ENCODE measurements at places on chromosomes 16 and 17.

GRCh38 chr17:8708025-8708461 is 36.6 kb downstream of the CCDC42 start:
- no peak for ATAC-seq

- ATAC-seq = no peak
Measured at GRCh38 chr17:80964544-80964856, 27.1 kb upstream of the CHMP6 start.

GRCh38 chr17:41657176-41657754 is 31.4 kb upstream of the EIF1 start:
- ATAC-seq = no peak

- peak; percentile 4 for ATAC-seq
Measured at GRCh38 chr17:44353672-44354331, 8.7 kb downstream of the GRN start.

DNA sequence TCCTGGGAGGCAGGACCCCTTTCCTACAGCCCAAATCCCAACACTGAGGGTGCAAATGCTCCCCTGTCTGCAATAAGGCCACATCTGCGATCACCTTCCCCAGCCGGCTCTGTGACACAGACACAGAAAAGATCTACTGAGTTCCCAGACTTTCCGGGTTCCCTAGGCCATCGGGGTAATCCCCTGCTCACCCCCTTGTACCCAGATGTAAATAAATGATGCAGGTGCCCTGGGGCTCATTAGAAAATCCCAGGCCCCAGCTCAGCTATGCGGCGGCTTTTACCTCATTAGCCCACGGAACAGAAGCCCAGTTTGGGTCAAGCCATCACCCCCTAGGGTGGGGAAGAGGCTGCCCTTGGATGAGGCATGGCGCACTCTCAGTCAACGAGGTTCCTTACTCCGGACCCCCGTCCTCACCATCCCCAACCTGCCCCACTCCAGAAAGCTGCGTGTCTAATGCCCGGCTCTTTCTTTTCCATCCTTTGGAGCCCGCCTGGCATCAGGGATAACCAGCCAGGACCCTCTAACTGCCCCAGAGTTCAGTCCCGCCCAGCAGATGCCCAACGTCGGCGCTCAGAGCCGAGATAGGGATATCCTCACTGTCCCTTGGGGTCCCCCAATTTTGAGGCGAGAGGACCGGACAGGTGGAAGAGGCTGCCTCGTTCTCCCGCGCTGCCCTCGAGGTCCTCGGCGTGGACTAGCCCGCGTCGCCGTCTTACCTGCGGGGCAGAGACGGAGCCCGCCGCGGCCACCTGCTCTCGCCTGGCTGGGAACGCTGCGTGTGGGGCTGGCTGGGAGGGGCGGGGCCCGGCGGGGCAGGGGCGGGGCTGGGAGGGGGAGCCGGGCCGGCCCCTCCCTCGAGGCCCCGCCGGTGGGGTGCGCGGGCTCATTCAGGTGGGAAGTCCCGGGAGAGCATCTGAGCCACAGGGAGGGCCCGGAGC is at the start of gene ZNF385C:
TSS of gene ZNF385C (minus strand) at position 783 of the 941 bp plus-strand sequence. CDS start 35,417 bp downstream, outside the sequence.
- ATAC-seq = peak; percentile 25

GRCh38 chr16:58853854-58854791 is 120.0 kb upstream of the GOT2 start:
- no peak for ATAC-seq

- ATAC-seq = no peak
Measured at GRCh38 chr16:68972720-68973119, 129.4 kb downstream of the TANGO6 start.

GRCh38 chr17:61720016-61720795 is 129.2 kb upstream of the NACA2 start:
- ATAC-seq = no peak

- no peak for ATAC-seq
Measured at GRCh38 chr17:45755050-45755449, 29.1 kb upstream of the CRHR1 start.

DNA sequence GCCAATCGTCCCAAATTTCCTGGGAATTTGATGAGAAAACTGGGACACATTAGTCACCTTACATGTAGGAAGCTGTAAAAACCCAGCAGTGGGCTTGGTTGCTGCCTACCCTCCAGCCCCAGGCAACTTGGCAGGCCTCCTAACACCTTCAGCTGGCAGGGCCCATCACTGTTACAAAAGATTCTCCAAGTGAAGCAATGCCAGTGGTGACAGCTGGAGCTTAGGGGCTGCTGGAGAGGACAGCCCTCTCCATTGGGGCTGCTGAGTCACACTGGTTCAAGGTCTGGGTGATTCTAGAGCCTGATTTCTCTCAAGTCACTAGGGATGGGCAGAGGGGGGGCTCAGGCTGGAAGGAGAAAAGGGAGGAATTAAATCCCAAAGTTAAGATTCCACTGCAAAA is 180.6 kb downstream of the COPRS start:
- no peak for ATAC-seq

GRCh38 chr16:81739503-81739902 is 39.6 kb upstream of the PLCG2 start:
- ATAC-seq = no peak

GRCh38 chr17:7176841-7177190 is 2.4 kb downstream of the ASGR1 start:
- ATAC-seq = peak; percentile 4

- ATAC-seq = no peak
Measured at GRCh38 chr17:70658317-70658716, 489.0 kb downstream of the KCNJ2 start.

GRCh38 chr16:85229869-85230462 is 117.7 kb upstream of the CIBAR2 start:
- no peak for ATAC-seq

- ATAC-seq = no peak
Measured at GRCh38 chr17:43805117-43805516, 24.9 kb downstream of the CFAP97D1 start.

GRCh38 chr16:8935989-8936388 is 27.7 kb downstream of the USP7 start:
- ATAC-seq = no peak

GRCh38 chr16:24146518-24146917 is 109.6 kb upstream of the CACNG3 start:
- no peak for ATAC-seq

DNA sequence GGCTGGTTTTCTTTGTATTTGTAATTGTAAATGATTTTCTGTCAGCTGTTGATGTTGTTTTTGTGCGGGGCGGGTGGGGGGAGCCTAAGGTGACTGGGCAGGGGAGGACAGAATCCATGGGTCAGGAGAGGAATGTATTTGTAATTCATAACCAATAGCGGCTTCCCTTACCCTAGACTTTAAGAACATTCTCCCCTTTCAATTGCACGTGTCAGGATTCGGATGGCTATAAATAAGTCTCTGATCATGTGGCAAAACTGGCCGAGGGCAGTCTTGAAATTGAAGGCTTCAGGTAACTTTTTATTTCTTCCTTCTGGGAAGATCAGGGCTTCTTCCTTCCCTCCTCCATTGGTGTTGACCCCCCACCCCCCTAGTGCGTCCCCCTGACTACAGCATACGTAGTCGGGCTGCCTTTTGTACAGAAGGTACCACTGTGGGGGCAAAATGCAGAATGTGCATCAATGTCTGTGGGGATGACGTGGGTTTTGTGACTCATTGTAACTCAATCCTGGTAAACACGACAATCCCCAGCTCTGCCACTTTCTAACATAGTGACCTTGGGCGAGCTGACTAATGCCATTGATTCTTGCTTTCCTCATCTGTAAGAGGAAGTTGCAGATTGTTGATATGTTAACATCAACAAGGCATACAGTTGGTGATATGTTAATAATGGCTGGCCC is 16.2 kb downstream of the MARCHF10 start:
- peak; percentile 74 for ATAC-seq

DNA sequence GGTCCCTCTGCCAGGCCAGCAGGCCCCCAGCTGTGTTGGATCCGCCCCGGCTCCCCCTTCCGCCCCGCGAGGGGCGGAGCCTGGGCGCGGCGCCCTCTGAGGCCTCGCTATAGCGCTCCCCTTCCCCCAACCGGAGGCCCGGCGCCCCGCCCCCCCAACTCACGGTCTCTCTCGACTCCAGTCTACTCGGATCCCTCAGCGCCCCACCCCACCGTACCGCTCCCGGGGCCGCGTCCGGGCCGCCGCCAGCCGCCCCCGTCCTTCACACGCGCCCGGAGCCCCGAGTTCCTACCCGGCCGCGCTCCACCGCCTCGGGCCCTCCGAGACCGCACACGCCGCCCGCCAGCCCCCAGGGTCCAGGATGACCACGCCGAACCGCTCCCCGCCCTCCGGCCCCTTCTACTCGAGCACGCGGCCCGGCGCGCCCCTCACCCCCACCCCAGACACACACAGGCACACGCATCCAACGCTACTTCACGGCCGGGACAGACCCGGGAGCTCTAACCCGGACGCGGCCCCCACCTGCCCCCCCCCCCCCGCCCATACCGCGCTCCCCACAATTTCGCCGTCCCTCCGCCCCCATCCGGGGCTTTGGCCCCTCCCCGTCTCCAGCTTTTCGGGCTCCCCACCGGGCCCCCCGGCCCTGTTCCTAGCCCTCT is 1.4 kb downstream of the PHF23 start:
- ATAC-seq = peak; percentile 29

Data from esophagus mucosa (tissue), 1 donor.